Stimulated activated CD4-positive, alpha-beta T cell treated with anti-CD3 and anti-CD28 coated beads, Interleukin-15, amount 100 ng/mL, for 48 hours (primary cell): ENCODE measurements at places on chromosomes 12 and 14.

DNA sequence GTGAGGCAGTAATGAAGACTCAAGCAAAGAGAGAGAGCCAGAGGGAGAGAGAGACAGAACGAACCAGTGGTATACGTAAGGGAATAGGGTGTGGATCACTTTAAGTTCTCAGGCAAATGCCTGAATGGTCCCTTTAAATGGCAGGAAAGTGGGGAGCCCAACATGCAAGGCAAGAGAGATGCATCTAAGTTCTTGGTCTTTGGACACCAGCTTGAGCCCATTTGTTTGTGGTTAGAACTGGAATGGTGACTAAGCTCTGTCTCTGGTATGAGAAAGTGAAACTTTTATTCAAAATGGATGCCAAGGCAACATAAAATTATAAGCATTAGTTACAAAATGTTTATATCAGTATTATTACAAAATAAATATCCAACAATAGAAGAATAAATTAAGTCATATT is 192.2 kb upstream of the ALG10 start:
- no peak for DNase-seq

DNA sequence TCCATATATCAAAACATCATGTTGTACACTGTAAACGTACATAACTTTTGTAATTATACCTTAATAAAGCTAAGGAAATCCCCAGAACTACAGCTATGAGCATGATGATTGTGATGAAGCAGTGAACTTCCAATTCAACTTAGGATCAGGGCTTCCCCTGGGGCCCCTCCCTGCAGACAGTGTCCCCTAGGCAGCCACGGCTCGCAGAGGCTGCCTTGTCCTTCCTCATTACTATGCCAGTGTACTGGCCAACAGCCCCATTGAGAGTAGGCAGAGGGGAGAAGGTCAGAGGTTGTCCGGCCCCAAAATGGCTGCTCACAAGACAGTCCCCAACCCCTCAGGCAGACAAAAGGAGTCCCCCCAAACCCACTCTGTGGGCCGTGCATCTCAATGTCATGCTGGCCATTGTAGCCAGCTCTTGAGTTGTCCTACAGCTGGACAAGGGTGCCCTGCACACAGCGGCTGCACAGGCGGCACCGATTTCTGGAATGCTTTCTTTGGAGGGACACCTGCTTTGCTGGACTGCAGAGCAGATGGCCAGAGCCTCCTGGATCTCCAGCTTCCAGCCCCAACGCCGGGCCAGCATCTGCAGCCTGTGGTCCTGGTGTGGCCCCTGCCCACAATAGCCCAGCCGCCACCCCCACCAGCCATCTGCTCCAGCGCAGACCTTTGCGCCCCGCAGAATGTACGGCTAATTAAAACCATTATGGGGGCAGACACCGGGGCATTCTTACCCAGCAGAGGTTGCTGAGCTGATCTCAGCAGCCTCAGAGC is 46.1 kb downstream of the NIN start:
- no peak for DNase-seq

DNA sequence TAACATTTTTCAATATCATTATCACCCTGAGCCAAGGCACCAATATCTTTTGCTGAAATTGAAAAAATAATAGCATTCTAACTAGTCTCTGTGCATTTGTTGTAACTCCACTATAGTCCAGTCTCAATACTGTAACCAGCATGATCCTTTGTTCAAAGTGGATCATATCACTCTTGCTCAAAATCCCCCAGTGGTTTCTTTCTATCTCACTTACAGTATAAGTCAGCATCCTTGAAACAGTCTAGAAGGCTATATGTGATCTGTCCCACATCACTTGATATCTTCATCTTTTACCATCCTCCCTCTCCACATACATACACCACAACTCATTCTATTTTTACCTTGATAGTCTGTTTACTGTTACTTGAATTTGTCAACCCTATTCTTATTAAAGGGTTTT is 435.7 kb downstream of the CCER1 start:
- DNase-seq, result no peak

DNA sequence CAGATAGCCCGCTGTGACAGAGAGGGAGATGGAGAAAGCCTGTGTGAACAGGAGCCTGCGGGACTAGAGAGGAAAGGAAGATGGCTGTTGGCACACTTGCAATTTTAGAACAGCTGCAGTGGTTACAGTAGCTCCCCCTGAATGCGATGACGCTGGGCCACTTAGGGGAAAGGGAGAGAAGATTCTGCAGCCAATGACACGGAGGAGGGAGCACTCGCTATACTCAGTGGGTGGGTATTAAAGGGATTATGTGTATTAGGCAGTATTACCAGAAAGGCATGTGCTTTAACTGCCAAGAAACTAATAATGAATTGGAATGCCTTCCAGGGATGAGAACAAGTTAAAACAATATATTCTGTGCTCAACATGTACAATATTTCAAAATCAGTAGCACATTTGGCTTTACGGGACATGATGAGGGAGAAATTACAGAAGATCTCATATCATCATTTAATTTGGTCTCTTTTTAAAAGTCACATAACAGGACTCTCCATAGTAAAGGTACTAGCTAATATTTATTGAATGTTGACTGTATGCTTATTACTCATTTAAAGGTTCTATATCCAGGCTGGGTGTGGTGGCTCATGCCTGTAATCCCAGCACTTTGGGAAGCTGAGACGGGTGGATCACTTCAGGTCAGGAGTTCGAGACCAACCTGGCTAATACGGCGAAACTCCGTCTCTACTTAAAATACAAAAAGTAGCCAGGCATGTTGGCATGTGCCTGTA is 35.9 kb upstream of the FOS start:
- DNase-seq, result no peak

DNA sequence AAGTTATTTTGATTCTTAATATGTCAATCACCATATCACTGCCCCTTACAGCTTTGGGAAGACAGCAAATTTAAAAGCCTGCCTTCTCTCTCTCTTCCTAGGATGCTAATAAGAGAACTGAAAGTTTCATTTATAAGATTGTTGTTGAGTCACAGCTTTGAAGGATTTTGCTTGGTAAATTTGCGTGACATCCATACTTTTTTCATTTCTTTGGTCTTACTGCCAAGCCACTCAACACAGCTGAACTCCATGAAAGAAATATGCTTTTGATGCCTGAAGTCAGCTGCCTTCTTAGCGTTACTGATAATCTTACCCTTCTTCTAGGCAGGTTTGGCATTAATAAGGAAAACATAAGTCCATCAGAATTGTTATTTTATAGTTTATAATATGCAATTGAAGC is 155.0 kb downstream of the CRADD start:
- no peak for DNase-seq

DNA sequence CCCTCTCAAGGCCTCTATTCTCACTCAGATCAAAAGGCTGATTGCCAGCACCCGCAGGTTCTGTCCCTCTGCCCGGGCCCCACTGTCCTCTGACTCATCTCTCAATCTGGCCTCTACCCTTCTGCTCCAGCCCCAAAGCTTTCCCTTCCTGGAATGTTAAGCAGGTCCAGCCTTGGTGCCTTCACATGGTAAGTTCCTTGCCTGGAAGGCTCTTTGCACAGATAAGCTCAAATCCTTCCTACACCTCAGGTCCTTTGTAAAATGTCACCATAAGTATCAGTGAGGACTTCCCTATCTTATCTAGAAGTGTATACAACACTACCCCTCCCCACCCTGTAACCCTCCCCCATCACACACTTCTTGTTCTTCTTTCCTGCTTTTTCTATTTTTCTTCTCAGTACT is 22.2 kb downstream of the LPCAT3 start:
- DNase-seq, result no peak

DNA sequence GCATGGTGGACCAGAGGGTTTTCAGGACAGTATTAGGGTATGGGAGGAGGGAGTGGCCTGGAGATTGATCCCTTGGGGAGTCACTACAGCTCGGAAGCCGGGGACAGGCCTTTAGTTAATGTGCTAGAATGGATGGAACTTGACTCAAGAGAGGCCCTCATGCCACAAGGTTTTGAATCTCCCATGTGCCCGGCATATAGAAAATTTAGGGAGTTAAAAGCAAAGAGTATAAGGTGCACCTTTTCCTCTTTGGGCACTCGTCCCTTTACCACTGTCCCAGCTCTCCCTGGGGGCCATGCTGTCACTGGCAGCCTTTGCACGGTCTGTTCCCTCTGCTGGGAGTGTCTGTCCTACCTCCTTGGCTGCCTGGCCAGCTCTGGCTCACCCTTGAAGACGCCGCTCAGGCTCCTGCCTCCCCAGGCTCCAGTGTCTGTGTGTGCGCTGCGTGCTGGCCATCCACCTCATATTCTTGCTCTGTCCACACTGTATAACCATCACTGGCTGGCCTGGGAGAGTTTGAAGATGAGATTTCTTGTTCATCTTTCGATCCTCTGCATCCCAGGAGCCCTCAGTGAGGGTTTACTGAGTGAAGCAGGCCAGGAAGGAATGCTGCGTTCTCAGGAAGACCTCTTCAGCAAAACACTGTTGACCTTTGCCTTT is 161.3 kb downstream of the ZFP36L1 start:
- DNase-seq, result no peak

- DNase-seq, result no peak
These were observed 29.3 kb downstream of the MAP1LC3B2 start for GRCh38 chr12:116588390-116589028.

GRCh38 chr14:82342596-82342995 is 808.9 kb upstream of the SEL1L start:
- DNase-seq, result no peak

GRCh38 chr12:109735825-109736551 is 22.4 kb downstream of the FAM222A start:
- DNase-seq, result no peak

DNA sequence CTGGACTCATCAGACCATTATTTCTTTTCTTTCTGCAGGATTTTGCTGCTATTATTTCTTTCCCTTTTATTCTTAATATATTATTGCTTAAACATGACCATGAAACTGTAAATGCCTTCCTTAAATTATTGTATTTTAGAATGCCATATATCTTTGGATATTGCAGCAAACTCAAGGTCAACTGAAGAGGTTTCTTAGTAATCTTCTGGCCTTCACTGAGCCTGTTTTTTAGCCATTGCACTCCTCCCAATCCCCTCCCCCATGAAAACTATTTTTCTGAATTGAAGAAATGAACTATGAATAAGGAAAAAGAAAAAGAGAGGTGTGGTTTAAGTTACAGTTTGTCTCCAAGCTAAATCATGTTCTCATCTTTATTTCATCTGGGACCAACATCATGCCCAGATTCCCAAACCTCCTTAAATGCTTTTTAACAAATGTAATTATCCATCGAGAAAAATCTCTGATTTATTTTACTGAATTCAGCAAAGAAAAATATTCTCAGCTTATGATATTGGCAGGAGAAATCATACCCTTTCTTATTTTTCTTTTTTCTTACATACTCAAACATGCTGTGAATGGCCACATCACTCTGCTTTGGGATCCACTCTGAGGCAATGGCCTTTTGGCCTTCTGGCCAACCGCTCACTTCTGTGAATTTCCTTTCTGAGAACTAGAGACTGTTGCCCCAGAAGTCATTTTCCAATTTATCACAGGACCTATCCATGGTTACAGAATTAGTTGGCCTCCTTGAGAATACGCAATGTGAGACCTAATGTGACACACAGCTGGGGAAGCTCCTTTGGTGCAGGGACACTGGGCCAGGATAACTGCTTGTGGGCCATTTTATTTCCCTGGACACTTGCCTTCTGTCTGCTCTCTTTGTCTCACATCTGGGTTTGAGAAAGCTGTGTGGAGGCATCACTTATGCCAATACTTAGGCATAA is 50.9 kb downstream of the IGF1 start:
- no peak for DNase-seq

- DNase-seq, result no peak
These were observed 4.1 kb upstream of the CSAD start for GRCh38 chr12:53184828-53185227.

DNA sequence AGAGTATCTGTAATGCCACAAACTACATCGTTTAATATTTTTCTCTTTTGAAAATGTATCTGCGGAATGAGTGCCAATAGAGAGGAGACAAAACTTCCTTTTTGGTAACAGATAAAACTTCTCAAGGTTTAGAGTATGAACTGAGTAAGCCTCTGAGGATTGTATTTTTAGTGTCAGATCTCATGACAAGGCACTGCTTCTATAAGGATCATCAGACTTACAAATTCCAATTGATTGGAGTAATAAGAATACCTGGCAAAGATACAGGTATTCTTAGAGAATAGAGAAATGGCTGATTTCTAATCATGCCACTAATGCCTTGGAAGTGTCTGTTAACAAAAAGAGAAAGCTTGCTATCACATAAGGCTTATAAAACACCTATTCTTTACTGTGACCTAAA is 45.3 kb downstream of the SLC35F4 start:
- no peak for DNase-seq

GRCh38 chr14:103361867-103362266 is 23.3 kb upstream of the MARK3 start:
- no peak for DNase-seq

DNA sequence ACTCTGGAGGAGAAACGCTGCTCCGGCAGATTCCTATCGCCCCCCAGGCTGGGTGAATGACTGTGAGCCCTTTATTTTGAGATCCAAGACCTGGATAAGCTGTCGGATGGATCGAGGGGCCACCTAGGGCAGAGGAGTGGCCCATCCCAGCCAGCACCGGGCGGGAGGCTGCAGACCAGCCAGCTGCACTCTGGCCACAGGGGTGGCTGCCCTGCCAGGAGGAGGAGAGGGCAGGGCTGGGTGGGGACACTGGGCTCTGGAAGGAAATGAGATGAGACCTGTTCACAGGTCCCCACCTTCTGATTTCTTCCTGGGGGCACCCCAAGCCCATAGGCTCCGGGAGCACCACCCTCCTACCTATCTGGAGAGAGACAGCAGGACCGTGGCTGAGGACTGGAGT is 140.0 kb downstream of the PIWIL1 start:
- DNase-seq, result no peak

GRCh38 chr14:72553656-72554055 is 340.2 kb downstream of the DPF3 start:
- DNase-seq, result no peak

GRCh38 chr12:78628491-78629100 is 236.0 kb upstream of the SYT1 start:
- no peak for DNase-seq

GRCh38 chr12:49934505-49934904 is 16.0 kb upstream of the AQP2 start:
- no peak for DNase-seq

DNA sequence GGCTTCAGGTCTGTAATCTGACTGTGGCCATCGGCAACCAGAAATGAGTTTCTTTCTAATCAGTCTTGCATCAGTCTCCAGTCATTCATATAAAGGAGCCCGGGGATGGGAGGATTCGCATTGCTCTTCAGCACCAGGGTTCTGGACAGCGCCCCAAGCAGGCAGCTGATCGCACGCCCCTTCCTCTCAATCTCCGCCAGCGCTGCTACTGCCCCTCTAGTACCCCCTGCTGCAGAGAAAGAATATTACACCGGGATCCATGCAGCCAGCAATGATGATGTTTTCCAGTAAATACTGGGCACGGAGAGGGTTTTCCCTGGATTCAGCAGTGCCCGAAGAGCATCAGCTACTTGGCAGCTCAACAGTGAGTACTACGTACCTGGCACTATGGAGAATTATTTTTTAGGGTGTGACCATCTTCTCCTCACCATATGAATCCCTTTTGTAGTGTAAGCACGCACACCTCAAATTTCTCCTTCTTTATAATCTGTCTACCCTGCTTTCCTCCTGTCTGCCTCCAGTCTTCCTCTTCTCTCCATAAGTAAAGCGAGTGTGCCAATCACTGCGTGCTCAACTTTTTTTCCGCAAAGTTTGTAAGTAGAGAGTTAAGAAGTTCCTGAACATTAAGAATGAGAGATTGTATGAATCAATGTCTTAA is at the start of gene TPH2:
Gene TPH2, plus strand, starts transcription at position 118 of the 658 bp plus-strand sequence. Its CDS starts 142 bp downstream, at position 260.
- peak; percentile 36 for DNase-seq
